ENCODE measurements at places on chromosomes 11 and 22.

GRCh38 chr22:30288419-30289140 is 725 bp downstream of the CASTOR1 start:
- no peak for DNase-seq

GRCh38 chr11:130625578-130626306 is 177.3 kb downstream of the ADAMTS15 start:
- no peak for DNase-seq

DNA sequence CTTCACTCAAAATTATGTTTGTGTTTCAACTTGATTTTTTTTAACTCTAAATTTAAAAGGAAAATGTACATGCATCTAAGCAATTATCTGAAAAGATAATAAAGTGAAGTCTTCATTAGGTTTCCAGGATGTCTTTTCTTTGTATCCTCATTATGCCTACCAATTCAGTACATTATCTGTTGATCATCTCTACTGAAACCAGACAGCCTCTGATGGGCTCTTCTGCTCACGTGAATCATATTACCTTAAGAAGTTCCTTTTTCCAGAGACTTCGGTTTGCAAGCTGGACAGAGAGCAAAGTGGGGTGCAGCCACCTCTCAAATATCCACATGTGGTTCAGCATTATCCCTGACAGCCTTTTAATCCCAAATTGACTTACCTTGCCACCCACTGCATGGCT is 158.4 kb downstream of the CADM1 start:
- no peak for DNase-seq

GRCh38 chr11:8287703-8288102 is 24.0 kb upstream of the LMO1 start:
- peak; percentile 10 for DNase-seq

GRCh38 chr11:88117281-88117858 is 57.9 kb downstream of the RAB38 start:
- no peak for DNase-seq

DNA sequence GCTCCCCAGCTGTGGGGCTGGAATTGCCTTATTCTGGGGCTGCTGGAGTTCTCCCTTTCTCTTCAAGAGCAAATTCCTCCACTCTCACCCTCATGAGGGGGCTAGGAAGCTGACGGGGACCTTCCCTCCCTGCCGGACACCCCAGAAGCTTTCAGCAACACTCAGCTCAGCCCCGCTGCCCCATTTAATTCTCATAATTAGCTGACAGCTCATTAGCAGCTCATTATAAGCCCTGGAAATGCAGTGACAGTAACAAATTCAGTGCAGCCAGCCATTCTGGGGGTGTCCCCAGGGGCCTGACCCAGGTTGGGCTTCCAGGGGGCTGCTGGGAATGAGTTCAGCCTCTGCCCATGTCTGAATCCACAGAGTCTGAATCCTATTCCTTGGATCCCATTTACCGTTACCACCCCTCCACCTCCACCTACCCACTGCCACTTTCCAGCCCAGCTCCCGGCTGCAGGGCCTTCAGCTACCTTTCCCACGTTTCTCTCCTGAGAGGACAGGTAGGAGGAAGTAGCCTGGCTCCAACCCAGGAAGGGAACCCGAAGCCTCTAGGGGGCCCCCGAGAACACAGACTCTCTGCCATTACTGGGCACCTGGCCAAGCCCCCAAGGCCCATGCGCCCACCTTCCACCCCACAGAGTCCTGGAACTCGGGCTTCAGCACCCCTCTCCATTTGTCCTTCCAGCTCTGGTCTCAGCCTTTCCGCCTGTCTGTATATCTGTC is 101.7 kb upstream of the LMO1 start:
- no peak for DNase-seq

DNA sequence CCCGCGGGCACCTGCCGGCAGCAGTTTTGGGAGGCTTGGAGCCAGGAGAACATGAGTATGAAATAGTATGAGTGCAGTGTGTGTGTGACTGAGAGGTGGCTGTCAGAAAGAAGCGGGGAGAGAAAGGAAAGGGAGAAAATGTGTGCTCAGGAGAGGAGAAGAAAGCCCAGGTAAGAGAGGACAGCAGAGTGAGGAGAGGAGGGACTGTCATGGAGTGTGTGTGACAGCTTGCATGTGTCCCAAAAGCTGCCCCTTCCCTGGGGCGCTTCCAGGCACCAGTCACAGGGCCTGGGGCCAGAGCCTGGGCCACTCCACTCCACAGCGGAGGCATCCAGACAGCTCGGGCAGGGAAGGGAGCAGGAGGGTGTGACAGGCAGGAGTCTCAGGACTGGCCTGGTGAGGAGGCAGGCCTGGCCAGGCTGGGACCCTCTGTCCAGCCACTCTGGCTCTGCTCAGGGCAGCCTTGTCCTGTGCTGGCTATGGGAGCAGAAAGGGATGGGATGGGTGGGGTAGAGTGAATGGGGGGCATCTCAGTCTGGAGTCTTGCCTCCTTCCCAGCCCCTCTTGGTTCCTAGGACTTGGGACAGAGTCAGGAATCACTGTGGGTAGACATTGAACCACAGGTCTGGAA is 949 bp downstream of the MMP11 start:
- DNase-seq = no peak

GRCh38 chr11:106904826-106905225 is 113.5 kb downstream of the GUCY1A2 start:
- no peak for DNase-seq

DNA sequence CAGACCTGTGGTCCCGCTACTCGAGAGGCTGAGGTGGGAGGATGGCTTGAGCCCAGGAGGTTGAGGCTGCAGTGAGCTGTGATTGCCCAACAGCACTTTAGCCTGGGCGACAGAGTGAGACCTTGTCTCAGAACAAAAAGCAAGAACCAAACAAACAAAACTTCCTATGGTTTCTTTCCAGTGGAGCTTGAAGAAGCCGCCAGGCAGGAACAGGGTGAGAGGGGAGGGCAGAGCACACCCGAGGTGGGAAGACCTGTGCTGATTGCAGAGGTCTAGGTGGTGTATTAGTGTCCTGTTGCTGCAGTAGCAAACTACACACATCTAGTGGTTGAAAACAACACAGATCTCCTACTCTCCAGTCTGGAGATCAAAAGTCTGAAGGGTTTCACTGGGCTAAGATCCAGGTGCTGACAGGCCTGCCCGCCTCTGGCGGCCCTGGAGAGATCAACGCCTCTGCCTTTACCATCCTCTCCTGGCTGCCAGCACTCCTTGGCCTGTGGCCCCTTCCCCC is 10.5 kb downstream of the ARHGEF17 start:
- no peak for DNase-seq

Measured in right forelimb (tissue), 1 donor.